ENCODE measurements at places on chromosomes 3 and 15.

DNA sequence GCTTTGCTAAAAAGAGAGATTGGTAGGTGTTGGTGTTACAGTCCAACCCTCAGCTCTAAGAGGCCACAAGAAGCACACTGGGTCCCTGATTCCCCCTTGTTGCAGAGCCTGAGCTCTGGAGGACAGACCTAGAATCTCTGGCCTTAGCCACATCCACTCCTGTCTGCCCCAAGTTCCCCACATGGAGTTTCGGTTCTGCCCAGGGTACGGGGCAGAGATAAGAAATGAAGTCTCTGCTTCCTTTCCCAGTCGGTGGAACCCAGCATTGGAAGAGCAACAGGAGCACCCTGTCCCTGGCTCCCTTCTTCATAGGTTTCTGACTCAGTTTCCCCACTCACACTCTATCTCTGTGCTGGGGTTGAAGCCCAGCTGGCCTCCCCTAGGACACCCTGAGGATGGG, 13.2 kb downstream of the PRR23E start:
- no peak for DNase-seq
- H3K27ac ChIP-seq: no peak overlapping the region
- H3K4me1 ChIP-seq: no peaks in the 10 kb centered on the region
- H3K36me3 ChIP-seq: no peaks in the 10 kb centered on the region

- no peaks in the 10 kb centered on the region for H3K27me3 ChIP-seq
- no peak overlapping the region for H3K27ac ChIP-seq
- H3K36me3 ChIP-seq: peaks cover 8% of the 10 kb centered on the region
- no peak overlapping the region for H3K4me3 ChIP-seq
Measured at GRCh38 chr3:72728958-72729467, 119.2 kb downstream of the SHQ1 start.

DNA sequence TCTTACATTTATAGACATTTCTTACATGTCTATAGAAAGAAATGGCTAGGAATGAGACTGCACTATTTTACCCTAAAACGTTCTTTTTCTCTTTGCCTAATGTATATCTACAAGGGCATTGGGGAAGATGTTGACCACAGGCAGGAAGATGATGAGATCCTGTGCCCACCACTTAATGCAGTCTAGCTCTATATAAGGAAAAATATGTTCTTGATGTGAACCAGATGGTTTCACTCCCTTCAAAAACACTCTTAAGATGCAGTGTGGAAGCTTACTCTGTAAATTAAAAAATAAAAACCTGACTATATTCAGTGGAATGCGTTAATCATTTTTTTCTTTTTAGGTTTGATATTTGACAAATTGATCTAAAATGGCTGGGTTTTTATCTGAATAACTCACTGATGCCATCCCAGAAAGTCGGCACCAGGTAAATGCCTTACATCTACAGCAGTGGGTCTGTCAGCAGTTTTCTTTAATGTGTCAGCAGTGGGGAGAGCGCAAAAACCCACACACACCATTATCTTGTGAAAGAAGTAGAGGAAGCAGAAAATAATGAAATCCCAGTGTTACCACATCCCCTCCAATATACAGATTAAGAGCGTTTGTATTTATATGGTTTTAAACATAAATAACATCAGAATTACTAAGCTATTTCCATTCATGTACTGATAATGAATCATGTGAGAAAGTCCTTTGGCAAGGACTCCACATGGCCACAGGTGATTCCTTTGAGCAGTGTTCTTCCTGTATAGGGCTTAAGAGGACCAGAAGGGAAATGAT, 10.1 kb downstream of the AGTR1 start:
- H3K4me3 ChIP-seq: no peak overlapping the region
- no peaks in the 10 kb centered on the region for H3K4me1 ChIP-seq
- no peak overlapping the region for H3K27ac ChIP-seq
- H3K27me3 ChIP-seq: no peaks in the 10 kb centered on the region

- no peaks in the 10 kb centered on the region for H3K4me1 ChIP-seq
- H3K27me3 ChIP-seq: peaks cover 7% of the 10 kb centered on the region
- DNase-seq: no peak
- H3K36me3 ChIP-seq: no peaks in the 10 kb centered on the region
Measured at GRCh38 chr3:58577269-58577821, at the start of gene FAM107A. TSS of gene FAM107A (minus strand) at chr3:58577391. CDS start at chr3:58569860, 7,531 bp downstream.

DNA sequence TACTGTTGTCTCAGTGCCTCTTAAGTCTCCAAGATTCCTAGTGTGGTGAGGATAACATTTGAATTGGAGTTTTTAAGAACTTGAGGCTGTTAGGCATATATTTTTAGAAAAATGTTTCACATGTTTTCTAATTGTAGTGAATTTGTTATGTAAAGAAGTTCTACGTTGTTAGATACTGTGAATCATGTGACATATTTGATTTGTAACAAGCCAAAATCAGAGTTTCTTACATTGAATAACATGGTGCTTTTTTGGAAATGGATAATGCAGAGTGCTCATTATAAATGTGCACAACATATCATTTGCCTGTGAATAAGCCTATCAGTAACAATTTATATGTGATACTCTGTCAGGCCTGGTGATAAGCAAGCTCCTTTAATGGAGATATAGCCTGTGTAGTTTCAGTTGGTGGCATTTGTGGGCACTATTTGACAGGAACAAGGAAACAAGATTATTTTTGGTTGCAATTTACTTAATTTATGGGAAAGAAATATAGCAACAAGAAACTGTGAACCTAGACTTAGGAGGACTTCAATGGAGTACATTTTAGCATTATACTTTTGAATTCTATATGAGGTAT, 328.8 kb downstream of the ARPP21 start:
- DNase-seq: no peak
- peaks cover 2% of the 10 kb centered on the region for H3K4me1 ChIP-seq
- H3K36me3 ChIP-seq: no peaks in the 10 kb centered on the region
- H3K27ac ChIP-seq: no peak overlapping the region
- H3K4me3 ChIP-seq: no peak overlapping the region

- H3K36me3 ChIP-seq: no peaks in the 10 kb centered on the region
- DNase-seq: no peak
- H3K27me3 ChIP-seq: no peaks in the 10 kb centered on the region
- no peak overlapping the region for H3K4me3 ChIP-seq
- peaks cover 3% of the 10 kb centered on the region for H3K4me1 ChIP-seq
Measured at GRCh38 chr3:31008994-31009393, 114.5 kb upstream of the GADL1 start.

Measured in activated CD4-positive, alpha-beta T cell treated with anti-CD3 and anti-CD28 coated beads, Interleukin-2, amount 10 ng/mL, durations not matched to agents 7 days and 5 days (primary cell).